Testis (tissue), 5 donors: ENCODE measurements at places on chromosomes 6 and 20. TPM values are rescaled to one million over a fixed set of nuclear protein-coding genes. Genes with fewer than 3 reads are reported as not detected.

- no peak overlapping the region for H3K27ac ChIP-seq
- H3K4me1 ChIP-seq = no peaks in the 10 kb centered on the region
- no peak for DNase-seq
- no peaks in the 10 kb centered on the region for H3K36me3 ChIP-seq
- no peak overlapping the region for H3K4me3 ChIP-seq
- H3K27me3 ChIP-seq = no peaks in the 10 kb centered on the region
Observed at GRCh38 chr6:156379392-156380289, 397.5 kb upstream of the ARID1B start.

- no peaks in the 10 kb centered on the region for H3K27me3 ChIP-seq
- no peak overlapping the region for H3K27ac ChIP-seq
- no peak overlapping the region for H3K4me3 ChIP-seq
- H3K36me3 ChIP-seq = no peaks in the 10 kb centered on the region
- DNase-seq = no peak
- H3K4me1 ChIP-seq = no peaks in the 10 kb centered on the region
Observed at GRCh38 chr6:132310921-132311320, 90.4 kb downstream of the MOXD1 start.

DNA sequence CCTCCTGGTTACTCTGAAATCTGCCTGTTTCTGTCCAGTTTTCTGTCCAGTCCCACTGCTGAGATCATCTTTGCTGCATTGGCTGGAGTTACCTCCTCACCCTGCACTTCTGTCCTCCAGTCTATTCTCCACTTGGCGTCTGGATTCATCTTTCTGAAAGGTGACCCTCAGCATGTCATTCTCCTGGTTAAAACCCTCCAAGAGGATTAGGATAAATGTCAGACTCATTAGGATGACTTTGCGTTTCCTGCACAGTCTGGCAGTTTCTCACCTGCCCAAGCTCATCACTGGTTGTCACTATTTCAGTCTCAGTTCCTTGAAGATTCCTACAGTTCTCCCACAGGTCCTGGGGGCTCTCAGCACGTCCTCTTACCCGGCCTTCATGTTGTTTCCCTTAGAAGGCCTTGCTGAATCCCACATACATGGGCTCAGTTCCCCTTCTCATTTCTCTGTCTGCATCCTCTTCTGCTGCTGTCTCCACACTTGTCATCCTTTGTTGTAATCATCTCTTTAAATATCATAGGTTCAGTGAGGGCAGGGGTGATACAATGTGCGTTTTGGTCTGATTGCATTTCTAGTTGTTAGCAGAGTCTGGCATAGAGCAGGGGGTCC lies 374.8 kb downstream of the QKI start:
- H3K4me1 ChIP-seq = peaks cover 13% of the 10 kb centered on the region
- H3K4me3 ChIP-seq = no peak overlapping the region
- H3K27me3 ChIP-seq = no peaks in the 10 kb centered on the region

GRCh38 chr20:45174434-45175364 lies at the start of gene PI3:
TSS of gene PI3 (plus strand) at chr20:45174902. CDS start at chr20:45174923, 21 bp downstream.
- H3K4me3 ChIP-seq = no peak within 1 kb of the TSS
- no peaks in the 10 kb centered on the region for H3K36me3 ChIP-seq
- no peaks in the 10 kb centered on the region for H3K4me1 ChIP-seq
- H3K27me3 ChIP-seq = no peaks in the 10 kb centered on the region
- H3K27ac ChIP-seq = no peak within 1 kb of the TSS
- no peak for DNase-seq

DNA sequence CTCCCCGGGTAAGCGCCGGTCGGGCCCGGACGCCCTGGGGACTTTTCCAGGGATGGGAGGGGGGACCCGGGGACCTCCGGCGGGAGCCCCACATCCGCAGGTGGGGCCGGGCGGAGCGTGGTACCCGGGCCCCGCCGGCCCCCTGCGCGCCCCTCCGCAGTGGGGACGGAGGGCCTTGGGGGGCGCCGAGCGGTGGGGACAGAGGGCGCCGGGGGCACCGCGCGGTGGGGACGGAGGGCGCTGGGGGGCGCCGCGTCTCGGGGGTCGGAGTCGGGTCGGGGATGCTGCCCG lies 270 bp downstream of the PLEKHG1 start:
- no peaks in the 10 kb centered on the region for H3K27me3 ChIP-seq
- H3K36me3 ChIP-seq = no peaks in the 10 kb centered on the region
- no peak for DNase-seq
- H3K4me1 ChIP-seq = no peaks in the 10 kb centered on the region
- H3K27ac ChIP-seq = peak overlapping the region; percentile 82

DNA sequence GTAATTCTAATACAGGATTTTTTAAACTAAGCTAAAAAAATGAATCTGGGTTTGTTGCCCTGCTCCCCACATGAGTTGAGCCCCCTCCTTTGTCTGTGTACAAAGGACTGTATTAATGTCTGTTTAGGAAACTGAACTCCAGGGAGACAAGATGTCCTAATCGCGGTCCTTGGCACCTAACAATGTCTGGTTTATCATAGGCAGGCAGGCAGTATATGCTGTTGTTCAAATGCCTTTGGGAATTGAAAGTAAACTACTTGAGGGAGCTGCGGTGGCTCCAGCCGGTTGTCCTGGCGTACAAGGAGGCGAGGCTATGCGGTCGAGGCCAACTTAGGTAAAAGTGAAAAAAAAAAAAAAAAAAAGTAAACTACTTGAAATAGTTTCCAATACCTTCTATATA lies 98.5 kb downstream of the TULP4 start:
- H3K4me1 ChIP-seq = no peaks in the 10 kb centered on the region
- H3K36me3 ChIP-seq = no peaks in the 10 kb centered on the region
- H3K4me3 ChIP-seq = no peak overlapping the region
- no peak overlapping the region for H3K27ac ChIP-seq
- no peaks in the 10 kb centered on the region for H3K27me3 ChIP-seq

GRCh38 chr6:66245231-66245630 lies 538.2 kb upstream of the EYS start:
- H3K36me3 ChIP-seq = no peaks in the 10 kb centered on the region
- no peak for DNase-seq
- H3K4me1 ChIP-seq = no peaks in the 10 kb centered on the region
- H3K27me3 ChIP-seq = no peaks in the 10 kb centered on the region
- no peak overlapping the region for H3K4me3 ChIP-seq
- H3K27ac ChIP-seq = no peak overlapping the region

GRCh38 chr6:135212020-135212806 lies 31.1 kb downstream of the MYB start:
- H3K4me3 ChIP-seq = no peak overlapping the region
- H3K27me3 ChIP-seq = no peaks in the 10 kb centered on the region
- no peaks in the 10 kb centered on the region for H3K36me3 ChIP-seq

Gene EDN3
- total RNA-seq = 5.2 TPM

Gene FBXL4
- total RNA-seq = 14.0 TPM

Gene ULBP3
- 33.5 TPM for total RNA-seq

Gene COL9A3
- 50.6 TPM for total RNA-seq
